Renal pelvis (tissue), 12 donors: ENCODE measurements at places on chromosomes 5 and 9. TPM values are rescaled to one million over a fixed set of nuclear protein-coding genes. Genes with fewer than 3 reads are reported as not detected.

- DNase-seq = no peak
These were observed 120.2 kb upstream of the PITX1 start for GRCh38 chr5:135154197-135154596.

DNA sequence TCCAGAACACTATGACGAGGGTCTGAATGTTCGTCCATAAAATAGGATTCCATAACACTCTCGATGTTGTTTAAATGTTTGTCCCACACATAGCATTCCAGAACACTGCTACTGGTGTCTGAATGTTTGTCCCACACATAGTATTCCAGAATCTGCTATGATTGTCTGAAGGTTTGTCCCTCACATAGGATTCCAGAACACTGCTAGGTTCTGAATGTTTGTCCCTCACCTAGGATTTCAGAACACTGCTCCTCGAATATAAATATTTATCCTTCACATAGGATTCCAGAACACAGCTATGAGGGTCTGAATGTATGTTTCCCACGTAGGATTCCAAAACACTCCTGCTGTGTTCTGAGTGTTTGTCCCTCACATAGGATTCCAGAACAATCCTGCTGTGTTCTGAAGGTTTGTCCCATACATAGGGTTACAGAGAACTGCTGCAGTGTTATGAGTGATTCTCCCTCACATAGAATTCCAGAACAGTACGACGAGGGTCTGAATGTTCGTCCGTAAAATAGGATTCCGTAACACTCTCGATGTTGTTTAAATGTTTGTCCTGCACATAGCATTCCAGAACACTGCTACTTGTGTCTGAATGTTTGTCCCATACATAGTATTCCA is 215.3 kb downstream of the FOXD4L6 start:
- DNase-seq = no peak

DNA sequence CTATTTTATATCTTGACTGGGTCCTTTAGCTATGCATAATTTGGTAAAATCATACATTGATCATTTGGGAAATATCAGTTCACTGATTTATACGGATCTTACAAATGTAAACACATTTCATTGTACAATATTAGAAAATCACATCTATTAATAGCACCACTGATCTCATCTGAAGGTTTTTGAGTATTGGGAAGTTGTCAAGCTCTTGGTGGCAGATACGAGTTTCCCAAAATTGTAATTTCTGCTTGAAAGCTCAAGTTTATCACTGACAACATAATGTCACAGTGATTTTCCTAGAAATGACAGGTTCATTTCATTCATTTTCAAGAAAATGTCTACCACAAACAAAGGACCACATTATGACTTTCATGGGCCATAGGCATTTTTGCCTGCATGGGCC is 3.0 kb upstream of the MACROH2A1 start:
- DNase-seq = no peak

GRCh38 chr5:29642601-29643000 is 1550.9 kb upstream of the CDH6 start:
- DNase-seq = no peak

The TMEM174 gene
- polyA plus RNA-seq = 15.7 TPM

- no peak for DNase-seq
These were observed 34.9 kb upstream of the PPP3R2 start for GRCh38 chr9:101629636-101630035.

- peak; percentile 31 for DNase-seq
These were observed 10.5 kb downstream of the MLLT3 start for GRCh38 chr9:20611691-20612287.

GRCh38 chr9:115938479-115938878 is 215.1 kb upstream of the PAPPA start:
- no peak for DNase-seq
